Activated naive CD4-positive, alpha-beta T cell treated with anti-CD3 and anti-CD28 coated beads, Interleukin-2, amount 50 U/mL, for 16 hours (primary cell): ENCODE measurements at places on chromosomes 12 and 14.

- DNase-seq = no peak
These were observed 17.8 kb upstream of the GAS2L3 start for GRCh38 chr12:100555722-100556121.

DNA sequence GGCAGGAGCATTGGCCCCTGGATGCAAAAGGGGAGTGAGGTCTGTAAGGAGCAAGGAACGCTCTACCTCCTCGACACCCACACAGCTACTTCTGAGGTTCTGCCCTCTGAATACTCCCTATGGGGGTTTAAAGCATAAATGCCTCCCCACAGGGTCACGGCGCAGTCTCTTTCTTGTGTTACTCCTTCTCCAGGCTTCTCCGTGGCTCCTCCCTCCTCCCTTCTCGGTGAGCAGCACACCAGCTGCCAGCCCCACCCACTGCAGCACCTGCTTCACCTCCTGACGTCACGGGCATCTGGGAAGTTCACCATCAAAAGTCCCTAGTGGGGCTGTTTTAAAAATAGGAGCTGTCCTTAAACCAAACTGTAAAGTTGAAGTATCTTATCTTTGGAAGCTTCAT lies 67.3 kb downstream of the SPTB start:
- DNase-seq = peak; percentile 30

GRCh38 chr14:73610687-73611086 lies 1.6 kb upstream of the ACOT6 start:
- DNase-seq = no peak

DNA sequence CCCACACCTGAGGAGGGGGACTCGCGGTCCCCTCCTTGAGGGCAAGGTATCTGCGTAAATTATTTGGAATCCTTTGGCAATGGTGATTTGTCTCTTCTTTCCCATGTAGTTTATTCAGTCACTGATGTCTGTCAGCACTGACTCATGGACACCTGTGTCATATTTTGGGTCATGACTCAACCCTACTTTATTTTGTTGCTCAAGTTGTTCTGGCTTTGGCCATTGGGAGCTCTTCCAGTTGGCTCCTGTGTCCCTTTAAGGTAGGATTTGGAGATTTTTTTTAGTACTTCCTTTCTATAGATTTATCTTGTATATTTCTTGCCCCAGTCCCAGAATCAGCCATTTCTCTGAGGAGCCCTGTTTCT lies 47.4 kb upstream of the C14orf180 start:
- no peak for DNase-seq

GRCh38 chr12:103441437-103442181 lies 54.2 kb downstream of the C12orf42 start:
- DNase-seq = no peak

DNA sequence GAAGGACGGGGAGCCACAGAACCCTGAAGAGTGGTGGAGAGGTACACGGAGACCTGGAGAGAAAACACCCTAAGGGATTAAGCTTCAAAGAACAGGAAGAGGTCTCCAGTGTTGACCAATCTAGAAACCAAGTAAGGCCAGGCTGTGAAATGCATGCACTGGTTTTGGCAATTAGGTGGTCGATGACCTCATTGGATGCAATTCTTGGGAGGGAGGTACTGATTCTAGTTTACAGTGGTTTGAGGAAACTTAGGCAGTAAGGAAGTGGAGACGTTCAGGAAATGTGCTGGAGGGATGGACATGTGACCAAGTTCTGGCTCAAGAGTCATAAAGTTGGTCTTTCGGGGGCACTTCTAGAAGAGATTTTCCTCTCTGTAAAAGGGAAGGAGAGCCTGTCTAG lies 91.3 kb upstream of the CEP83 start:
- no peak for DNase-seq

DNA sequence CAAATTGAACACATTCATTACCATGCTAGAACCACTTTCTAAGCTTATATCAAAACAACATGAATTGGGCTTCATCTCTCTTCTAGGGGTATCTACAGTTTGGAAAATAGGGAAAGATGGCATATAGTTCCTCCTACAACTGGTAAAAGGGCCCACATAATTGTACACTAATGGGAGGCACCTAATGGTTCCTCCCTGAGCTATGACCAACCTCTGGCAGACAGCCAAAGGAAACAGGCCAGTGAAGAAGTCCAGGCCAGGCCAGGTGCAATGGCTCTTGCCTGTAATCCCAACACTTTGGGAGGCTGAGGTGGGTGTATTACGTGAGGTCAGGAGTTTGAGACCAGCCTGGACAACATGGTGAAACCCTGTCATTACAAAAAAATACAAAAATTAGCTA lies 23.2 kb upstream of the APOF start:
- DNase-seq = no peak

DNA sequence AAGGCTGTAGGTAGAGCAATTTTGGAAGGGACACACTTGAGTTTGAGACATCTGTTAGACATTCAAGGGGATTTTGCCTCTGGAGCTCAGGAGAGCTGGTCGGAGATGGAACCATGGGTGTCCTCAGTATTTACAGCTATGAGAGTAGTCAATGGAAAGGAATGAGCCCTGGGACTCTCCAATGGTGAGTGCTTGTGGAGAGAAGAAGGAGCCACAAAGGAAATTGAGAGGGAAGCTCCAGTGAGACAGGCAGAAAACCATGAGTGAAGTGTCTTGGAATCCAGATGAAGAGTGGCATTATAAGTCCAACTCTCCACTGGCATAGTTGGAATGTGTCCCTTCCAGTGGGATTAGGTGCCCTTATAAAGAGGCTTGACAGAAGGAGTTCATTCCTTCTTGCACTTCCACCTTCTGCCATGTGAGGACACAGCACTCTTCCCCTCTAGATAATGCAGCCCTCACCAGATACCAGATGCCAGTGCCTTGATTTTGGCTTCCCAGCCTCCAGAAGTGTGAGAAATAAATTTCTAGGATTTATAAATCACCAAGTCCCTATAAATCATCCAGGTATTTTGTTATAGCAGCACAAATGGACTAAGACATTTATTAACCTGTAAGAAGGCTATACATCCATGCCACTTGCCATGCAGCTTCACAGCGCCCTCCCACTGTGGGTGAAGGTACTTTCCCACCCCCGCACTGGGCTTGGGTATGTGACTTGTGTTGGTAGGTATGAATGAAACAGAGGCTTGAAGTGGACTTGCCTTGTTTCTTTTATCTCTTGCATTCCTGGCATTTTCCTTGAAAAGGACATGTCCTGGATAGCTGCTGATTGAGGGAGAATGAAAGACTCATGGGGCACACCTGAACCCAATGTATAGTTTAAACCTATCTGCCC lies 27.3 kb downstream of the LLPH start:
- DNase-seq = no peak

GRCh38 chr14:61588419-61588901 lies 106.9 kb upstream of the HIF1A start:
- no peak for DNase-seq

- DNase-seq = no peak
These were observed 281.0 kb upstream of the CRY1 start for GRCh38 chr12:107374161-107374840.

GRCh38 chr12:122527478-122527944 lies 462 bp downstream of the KNTC1 start:
- peak; percentile 34 for DNase-seq

GRCh38 chr12:95303476-95303875 lies 85.9 kb downstream of the VEZT start:
- no peak for DNase-seq

GRCh38 chr12:117606945-117607344 lies 245.5 kb upstream of the NOS1 start:
- DNase-seq = no peak

- DNase-seq = no peak
These were observed 137.0 kb upstream of the LMNTD1 start for GRCh38 chr12:25689996-25690501.

DNA sequence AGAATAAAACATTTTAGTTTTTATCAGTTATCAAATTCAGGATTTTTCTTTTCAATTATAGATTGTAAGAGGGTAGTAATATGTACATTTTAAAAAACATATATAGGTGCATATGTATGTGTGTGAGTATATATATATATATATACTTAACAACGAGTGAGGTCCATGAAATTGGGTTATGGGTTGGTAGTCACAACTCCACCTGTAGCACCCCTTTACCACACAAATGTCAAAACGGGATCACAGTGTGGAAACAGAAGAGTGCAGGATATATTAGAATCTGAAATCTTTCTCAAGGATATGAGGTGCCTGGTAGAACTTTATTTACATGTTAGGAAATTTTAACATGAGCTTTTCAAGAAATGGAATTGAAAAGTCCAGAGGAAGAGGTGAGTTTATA lies 31.3 kb downstream of the MIA2 start:
- no peak for DNase-seq

- no peak for DNase-seq
These were observed 14.0 kb downstream of the CCND2 start for GRCh38 chr12:4287325-4288211.

DNA sequence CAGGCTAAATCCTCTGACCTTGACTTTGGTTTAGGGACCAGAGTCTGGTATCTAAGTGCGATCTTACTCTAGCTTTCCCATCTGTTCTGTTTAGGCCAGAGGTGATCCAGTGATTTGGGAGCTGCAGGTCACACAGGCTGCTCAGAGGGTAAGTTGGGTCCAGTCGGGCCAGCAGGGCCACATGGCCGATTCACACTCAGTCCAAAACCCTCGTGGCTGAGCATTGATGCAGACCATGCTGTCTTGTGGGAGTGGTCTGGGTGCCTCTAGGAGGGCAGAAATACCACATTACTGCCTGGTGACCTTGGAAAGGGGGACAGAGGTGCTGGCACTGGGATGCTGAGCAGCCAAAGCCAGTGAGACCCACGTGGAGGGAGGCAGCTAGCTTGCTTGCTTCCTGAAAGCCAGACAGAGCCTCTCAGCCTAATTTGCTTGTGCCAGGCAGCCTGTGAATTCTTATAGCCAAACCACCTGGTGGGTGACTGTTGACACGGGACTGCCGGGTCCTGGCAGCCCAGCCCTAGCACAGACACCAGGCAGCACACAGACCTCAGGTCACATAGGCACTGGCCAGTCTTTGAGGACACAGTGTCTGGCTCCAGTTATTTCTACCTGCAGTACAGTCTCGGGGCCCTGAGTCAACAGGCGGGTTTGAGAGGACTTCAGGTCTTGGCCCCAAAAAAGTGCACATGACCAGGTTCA lies 31.7 kb downstream of the ESRRB start:
- no peak for DNase-seq

DNA sequence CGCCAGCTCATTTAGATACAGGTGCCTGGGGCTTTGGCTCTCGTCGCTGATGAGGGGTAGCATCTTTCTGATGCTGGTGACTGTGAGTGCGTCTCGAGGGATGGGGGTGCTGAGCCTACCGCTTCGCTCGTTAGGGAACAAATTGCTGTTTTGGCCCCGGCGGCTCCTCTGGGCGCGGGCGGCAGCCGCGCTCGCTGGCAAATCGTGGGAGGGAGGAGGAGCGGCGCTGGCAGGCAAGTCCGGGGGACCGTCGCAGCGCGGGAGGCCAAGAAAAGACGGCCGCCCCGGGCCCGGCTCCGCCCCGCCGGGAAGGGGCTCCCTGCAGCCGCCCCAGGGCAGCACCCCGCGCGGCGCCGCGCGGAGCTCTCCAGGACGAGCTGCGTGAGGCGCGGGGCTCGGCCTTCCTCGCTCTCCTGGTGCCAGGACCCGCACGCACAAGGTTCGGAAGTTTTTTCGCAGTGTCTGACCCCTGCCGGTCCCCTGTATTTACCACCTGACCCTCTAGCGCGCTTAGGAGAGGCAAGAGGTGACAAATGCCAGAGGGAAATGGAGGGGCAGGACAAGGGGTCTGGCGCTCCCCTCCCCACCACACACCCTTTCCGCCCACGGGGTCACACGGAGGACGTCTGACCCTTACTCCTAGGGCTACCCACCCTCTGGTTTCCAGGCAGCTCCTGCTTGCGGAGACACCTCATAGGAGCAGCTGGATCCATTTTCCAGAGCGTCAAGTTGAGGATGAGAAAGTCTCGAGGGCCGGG lies 899 bp upstream of the KCNH3 start:
- DNase-seq = peak; percentile 47

GRCh38 chr14:74257941-74258763 lies 18.9 kb downstream of the VSX2 start:
- no peak for DNase-seq

GRCh38 chr14:23174296-23175184 lies 8.9 kb downstream of the SLC7A8 start:
- no peak for DNase-seq

GRCh38 chr12:1277905-1278304 lies 286.9 kb downstream of the ERC1 start:
- no peak for DNase-seq

DNA sequence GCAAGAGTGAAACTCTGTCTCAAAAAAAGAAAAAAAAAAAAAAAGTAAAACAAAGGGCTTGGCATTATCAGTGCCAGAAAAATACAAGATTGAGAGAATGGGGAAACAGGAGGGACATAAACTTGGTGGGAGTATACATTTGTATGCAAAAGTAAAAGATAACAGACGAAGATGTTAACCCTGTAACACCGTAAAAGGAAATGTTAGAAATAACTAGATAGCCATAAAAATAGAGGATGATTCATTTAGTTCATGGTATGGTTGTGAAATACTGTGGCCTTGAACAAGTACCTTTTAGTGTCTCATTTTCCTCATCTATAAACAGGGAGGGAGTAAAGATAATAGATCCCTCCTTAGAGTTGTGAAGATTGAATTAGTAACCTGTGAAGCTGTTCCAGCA lies 33.3 kb downstream of the ATP2A2 start:
- no peak for DNase-seq

DNA sequence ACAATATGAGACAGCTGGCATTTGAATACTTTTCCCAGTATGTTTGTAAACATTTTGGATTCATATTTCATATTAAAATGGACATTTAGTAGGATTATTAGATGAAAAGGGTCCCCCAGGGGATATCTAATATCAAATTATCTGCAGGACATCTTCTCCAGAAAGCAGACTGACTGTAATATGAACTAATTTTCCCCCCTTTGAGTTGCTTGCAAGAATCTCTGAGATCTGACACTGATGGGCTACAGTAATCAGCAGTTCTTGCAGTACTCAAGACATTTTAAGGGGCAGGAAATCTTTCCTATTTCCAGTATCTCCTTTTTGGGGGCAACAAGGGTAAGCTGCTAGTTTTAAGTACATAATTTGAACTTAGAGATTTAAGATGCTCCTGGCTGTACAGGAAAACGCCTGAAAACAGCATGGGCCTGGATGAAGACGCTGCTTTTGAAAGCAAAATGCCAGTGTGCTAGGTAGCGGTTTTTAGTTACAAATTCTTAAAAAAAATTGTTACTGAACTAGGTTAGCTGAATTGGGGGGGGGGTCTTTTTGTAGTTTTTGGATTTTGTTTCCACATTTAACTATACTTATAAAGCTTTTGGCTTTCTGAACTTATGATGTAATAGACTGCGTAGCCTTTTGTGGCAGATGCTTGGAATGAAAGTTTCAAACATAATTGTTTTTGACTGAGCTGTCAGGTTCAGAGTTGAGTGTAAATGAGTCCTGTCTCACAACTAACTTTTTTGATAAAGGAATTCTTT lies 2.2 kb downstream of the FRMD6 start:
- no peak for DNase-seq

DNA sequence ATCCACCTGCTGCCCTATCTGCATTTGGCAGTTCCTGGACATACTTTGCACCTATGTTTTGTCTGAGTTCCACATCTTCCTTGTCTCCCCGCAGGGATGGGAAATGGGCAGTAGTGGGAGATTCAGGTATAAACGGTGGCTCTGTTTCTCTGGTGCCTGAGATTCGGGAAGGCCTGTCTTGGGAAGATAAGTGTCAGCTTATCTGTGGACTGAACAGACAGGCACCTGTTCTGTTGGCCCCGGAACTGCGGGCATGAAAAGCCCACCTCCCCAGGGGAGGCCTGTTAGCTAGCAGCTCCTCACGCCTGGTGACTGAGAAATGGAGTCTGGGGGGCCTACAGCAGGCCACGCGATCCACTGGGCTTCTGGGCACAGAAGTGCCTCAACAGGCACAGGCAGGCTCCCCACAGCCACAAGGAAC lies 5.8 kb downstream of the PHB2 start:
- no peak for DNase-seq
